ENCODE measurements at places on chromosomes 12 and 14.

- DNase-seq: no peak
Measured at GRCh38 chr12:107547389-107547788, 138.2 kb upstream of the PWP1 start.

DNA sequence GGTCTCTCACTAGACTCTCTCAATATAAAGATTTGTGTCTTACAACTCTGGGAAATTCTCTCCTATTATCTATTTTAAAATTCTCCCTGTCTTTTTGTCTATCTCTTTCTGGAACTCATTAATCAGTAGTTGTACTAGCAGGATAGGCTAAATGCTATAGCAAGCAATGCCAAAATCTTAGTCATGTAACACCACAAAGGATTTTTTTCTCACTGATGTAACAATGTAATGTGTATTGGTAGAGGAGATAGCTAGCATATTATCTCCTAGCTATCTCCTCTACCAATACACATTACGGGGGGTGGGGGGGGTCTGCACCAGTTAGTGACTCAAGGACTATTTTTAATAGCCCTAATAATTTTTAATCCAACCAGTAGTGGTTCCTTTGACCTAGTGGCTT is 225.4 kb downstream of the KLHL28 start:
- DNase-seq: no peak

GRCh38 chr12:130120012-130120805 is 42.1 kb upstream of the FZD10 start:
- DNase-seq: no peak

DNA sequence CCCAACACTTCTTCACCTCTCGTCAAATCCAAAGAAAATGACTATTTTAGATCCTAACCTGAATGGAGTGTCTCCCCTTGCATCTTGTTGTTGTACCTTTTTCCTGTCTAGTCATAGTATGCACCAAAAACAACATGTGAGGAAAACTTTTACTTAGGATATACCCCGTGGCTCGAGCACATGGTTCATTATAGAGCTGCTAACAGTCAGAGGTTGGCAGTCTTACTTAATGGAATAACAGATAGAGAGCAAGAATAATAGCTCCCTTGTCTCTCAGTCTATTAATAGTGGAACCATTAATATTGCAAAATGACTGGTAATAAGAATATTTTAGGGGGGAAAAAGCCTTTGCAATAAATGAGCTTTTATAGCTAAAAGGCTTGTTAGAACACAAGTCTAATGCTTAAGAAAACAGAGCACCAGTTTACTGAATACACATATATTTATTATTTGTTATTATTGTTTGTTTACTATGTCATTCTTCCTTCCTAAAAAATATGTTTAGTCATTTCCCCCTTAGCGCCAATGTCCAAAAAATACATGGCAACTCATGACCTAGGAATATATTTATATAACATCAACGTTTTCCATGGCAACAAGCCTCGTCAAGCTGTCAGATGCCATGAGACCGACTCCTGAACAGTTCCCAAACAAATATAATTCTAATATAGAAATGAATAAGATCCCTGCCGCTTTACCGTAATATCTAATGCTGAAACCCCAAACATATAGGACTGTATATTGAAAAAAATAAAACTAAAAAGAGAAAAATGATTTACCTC is 592.4 kb downstream of the SOX5 start:
- DNase-seq: no peak

GRCh38 chr12:20696181-20696905 is 1.2 kb downstream of the SLCO1C1 start:
- no peak for DNase-seq

DNA sequence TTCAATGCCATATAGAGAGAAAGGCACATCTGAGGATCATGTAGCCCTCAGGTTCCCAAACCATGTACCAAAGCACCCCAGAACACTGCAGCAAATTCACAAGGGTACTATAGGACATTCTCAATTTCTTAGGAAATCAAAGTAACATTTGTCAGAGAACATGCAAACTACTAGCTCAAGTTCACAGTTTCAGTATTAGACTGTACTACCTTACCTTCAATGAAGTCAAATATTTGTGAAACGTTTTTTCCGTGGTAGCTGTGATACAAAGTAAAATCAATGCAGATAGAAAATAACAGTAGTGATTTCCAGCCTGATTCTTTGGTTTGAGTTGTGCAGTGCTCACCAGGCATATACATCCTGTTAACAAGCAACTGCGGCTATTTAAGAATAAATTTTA is 197.1 kb downstream of the MED13L start:
- DNase-seq: no peak

DNA sequence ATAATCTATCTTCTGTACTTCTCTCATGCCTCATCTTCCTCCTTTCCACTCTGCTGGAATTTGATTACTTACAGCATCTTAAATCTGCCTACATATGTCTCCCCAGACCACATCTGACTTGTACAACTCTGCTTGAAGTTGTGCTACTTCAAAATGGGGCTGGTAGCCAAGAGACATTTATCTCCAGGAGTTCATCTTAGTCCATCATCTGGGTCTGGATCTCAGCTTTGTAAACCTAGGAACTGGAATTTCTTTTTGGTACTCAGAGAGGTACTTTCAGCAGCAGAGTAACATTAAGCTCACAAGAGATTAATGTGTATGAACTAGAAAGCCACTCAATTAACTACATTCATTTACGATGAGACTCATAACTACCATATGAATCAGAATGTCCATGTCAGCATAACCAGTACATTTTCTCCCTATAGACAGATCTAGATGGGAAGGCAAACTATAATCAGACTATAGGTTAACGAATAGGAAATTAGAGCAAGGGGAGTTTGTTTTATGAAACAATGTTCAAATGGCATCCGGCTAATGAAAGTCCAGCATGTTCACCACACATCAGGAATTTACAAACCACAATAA is 178.8 kb downstream of the CEP128 start:
- no peak for DNase-seq

DNA sequence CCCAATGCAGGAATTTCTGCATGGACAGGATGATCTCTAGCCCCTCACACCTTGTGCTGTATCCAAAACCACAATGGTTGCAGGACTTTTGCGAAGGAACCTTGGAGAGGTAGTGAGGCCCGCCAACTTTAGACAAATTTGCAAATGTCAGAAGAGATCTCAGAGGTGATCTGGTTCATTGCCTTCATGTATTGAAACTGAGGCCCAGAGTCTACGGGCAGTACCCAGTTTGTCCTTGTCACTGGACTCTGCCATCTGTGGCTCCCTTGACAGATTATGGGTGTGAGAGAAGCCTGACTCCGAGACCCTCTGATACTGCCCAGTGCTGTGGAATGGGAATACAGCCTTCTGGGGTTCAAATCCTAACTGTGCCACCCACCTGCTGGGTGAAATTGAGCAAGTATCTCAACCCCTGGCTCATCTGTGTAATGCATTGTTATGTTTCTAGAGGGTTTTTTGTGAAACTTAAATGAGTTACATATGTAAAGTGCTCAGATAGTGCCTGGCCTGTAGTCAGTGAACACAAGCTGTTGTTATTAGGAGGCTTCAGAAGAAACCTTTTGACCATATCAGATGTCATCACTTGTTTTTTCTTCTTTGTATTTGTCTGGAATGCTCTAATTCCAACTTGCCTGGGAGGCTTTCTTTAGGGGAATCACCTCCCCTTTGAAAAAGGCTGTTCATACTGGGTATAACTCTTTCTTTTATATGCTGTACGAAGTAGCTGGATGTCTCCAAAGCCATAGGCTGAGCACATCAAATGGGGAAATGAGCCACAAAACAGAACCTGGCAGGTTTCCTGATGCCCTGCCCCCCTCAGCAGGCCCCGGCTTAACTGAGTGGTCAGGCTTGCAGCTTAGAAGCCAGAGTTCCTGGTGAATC is 71.4 kb upstream of the SRSF5 start:
- DNase-seq: no peak
